ENCODE measurements at places on chromosomes 3 and 15.

- no peak for DNase-seq
Measured at GRCh38 chr3:16883723-16884083, 1.1 kb upstream of the PLCL2 start.

- no peak for DNase-seq
Measured at GRCh38 chr15:44081026-44082013, 113.8 kb downstream of the FRMD5 start.

DNA sequence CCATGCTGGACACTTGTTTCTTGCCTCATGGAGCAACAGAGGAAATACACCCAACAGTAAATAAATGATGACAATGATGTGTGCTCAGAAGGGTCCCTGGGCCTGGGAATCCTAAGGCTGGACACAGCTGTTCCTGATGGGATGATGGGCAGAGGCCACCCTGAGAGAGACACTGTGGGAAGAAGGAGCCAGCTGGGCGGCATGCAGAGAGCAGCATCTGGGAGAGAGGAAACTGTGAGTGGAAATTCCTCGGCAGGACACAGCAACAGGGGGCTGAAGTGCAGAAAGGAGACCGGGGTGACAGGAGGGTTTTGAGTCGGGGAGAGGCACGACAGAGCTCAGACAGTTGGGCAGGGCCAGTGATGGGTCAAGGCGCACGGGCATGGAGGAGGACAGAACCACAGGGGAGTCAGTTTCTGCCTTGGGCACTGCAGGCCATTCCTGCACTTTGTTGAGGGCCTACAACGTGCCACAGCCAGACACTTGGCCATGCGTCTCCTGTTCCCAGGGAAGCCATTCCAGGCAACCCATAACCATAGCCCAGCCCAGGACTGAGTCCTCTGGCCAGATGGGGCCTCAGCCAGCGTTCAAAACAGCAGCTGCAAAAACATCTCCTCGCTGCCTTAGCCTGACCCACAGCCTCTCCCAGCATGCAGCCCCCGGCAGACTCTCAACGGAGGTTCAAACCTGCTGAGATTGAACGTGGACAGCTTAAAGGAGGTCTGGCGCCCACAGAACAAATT is 36.7 kb upstream of the SLC6A1 start:
- DNase-seq, result no peak

DNA sequence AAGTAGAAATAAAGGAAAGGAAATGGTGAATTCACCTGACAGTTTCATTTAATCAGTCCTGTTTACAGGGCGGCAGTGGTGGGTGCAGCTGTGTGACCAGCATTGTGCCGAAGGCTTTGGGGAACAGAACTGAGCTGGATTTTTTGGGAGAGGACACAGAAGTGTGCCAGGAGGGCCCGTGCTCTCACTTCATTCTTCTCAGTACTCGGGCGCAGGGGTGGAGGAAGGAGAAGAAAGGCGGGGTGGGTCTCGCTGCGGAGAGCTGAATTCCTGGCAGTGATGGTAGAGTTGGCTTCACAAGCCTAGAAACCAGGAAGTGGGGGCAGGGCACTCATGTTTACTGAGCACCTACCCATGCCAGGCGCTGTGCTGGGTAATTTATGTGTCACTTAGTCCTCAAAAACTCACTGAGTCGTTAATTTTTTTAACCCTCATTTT is 64.6 kb downstream of the CRTC3 start:
- DNase-seq, result no peak

All from NCI-H1436 treated with DMSO at 0.1 percent for 48 hours (cell line).